ENCODE measurements at places on chromosomes 4 and X.

DNA sequence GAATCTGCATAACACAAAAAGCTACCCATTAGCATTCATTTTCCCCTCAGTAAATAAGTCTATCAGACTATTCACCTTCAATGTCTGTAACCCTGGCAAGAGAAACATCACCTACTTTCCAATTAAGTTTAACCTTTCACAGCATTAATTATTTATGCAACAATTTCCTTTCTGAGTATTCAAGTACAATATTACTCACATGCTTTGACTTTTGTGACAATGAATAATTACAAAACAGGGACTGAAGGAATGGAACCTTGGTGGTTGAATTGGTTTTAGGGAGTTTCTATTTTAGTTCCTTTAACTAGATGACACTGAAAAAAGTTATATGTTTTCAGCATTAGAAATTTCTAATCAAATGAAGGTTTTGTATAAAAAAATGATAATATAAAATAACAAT lies 932.3 kb upstream of the EPHA5 start:
- DNase-seq, result no peak

GRCh38 chr4:185587030-185587426 lies 51.7 kb upstream of the PDLIM3 start:
- DNase-seq, result no peak

- no peak for DNase-seq
Observed at GRCh38 chr4:138815811-138816210, 199.8 kb upstream of the NOCT start.

DNA sequence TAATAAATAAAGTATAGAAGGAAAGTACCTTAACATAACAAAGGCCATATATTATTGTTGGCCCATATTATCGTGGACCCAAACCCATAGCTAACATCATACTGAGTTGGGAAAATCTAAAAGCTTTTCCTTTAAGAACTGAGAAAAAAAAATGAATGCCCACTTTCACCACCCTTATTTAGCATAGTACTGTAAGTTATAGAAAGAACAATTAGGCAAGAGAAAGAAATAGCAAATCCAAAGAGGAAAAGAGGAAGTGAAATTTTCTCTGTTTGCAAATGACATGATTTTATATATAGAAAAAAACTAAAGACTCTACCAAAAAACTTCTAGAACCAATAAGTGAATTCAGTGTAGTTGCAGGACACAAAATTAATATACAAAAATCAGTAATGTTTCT lies 1854.6 kb downstream of the PCDH7 start:
- no peak for DNase-seq

- no peak for DNase-seq
Observed at GRCh38 chr4:176789955-176790354, 2.8 kb downstream of the VEGFC start.

- no peak for DNase-seq
Observed at GRCh38 chr4:40612831-40613230, 16.8 kb downstream of the RBM47 start.

GRCh38 chr4:26751004-26751403 lies 109.6 kb upstream of the STIM2 start:
- no peak for DNase-seq

DNA sequence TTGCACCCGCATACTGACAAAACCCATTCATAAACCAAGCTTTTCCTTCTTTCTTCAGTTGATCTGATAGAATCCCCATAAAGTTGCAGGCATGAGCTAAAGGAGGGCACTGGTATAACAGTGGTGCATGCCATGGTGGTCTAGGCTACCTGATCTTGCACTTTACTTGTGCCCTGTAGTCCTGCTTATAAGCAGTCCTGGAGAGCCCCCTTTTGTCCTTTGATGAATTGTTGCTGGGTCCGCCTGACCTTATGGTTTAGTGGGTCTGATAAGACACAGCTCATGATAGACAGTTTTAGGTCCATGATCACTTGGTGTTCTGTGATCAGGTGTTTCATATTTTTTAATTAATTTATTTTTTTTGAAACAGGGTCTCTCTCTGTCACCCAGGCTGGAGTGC lies 19.7 kb downstream of the CCDC160 start:
- DNase-seq, result no peak

- DNase-seq, result no peak
Observed at GRCh38 chrX:20500171-20500865, 233.6 kb upstream of the RPS6KA3 start.

DNA sequence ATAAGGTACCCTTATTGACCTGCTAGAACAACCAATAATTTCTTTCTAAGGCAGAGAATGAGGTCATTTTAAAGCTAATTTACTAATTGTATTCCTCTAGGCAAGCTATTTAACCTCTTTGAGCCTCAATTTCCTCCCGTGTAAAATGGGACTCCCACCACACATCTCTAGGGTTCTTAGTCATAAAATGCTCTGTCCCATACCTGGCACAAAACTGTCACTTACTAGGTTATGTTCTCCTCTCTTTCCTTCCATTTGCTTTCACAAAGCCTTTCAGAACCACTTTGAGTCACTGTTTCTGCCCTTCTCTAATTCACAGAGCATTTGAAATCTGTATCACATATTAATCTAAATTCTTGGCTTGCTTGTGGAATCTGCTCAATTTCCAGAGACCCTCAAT lies 2.4 kb upstream of the GPR82 start:
- DNase-seq, result no peak

DNA sequence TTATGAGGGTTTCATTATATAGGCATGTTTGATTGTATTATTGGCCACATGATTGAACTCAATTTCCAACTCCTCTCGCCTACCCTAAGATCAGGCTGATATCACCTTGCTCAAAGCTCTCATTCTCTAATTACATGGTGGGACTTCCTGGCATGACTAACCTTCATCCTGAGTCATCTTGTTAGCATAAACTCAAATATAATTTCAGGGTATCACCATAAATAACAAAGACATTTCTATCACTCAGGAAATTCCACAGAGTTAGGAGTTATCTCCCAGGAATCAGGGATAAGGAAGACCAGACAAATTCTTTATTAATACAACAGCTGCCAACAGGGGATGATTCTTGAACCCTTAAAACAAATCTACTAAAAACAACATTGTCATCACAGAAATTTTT lies 90.7 kb downstream of the NDST3 start:
- DNase-seq, result no peak

- no peak for DNase-seq
Observed at GRCh38 chrX:138939038-138939437, 227.5 kb upstream of the FGF13 start.

- no peak for DNase-seq
Observed at GRCh38 chrX:107629540-107629909, 1.2 kb downstream of the PRPS1 start.

DNA sequence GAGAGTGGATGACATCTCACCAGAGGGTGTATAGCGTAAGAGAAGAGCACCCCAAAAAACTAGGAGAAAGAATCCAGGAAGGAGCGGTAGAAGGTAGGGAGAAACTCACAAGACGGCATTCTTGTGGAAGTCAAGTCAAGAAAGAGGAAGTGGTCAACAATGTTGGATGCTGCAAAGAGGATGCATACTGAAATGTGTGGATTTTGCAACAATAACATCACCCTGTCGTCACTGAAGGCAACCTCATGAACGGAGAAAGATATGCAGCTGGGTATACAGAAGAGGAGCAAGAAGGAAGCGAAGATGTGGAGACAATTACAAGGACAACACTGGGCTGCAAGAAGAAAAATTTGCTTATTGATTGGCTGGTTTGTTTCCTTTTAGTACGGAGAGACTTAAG lies 11.4 kb upstream of the TAPT1 start:
- DNase-seq, result no peak

DNA sequence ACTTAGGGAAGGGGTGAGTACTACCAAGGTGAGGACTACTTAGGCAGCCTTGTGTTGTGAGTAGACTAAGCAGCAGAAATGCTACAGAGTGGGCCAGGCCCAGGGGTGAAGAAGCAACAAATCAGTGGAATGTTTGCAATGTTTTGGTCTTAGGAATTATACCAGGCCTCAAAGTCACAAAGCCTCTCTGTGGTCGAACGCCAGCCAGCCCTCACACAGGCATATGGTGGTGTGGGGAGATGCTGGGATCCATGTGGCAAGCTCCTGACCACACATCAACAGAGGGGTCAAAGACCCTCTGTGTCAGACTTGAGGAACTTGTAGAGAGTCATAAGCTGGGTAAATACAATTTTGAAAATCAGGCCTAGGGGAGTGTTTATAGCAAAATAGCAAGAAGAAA lies 153.8 kb upstream of the KLF3 start:
- DNase-seq, result no peak

- DNase-seq, result no peak
Observed at GRCh38 chr4:70688795-70689231, 481 bp downstream of the UTP3 start.

GRCh38 chr4:83542225-83542624 lies 6.3 kb downstream of the GPAT3 start:
- no peak for DNase-seq

DNA sequence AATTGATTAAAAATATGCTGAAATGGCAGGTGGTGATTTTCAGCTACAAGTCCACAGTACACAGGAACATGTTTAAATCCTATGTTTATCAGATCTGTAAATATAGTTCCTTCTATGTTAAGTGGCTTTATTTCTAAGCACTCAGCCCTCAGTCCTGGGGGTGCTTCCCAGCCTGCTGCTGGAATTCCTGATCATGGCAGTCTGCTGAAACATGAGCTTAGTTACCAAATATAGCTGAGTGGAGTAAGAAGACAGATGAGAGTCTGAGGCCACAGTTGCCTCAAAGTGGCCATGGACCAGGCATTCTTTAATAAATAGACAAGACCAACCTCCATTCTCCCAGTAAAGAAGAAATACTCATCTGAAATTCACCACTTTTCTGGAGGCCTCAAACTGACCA lies 17.1 kb upstream of the DDX60 start:
- no peak for DNase-seq

- DNase-seq, result no peak
Observed at GRCh38 chr4:120685756-120686278, 236.7 kb downstream of the PRDM5 start.

DNA sequence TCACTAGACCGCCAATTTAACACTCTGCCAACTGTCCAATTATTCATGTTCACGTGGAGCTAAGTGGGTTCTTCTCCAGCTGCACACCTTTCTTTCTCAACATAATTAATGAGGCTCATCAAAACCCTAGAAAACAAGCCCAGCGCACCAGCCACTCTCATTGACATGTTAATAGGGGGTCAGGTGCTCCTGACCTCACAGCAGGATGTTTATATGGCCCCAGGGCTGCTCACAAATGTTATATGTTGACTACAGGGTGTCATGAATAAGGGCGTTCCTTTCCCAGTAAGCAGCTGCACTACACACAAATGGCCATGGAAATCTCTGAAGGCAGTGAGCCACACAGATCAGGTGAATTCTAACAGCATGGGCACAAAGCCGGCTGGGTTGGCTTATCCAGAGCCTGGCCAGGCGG lies 209.8 kb downstream of the MGST2 start:
- DNase-seq, result no peak

DNA sequence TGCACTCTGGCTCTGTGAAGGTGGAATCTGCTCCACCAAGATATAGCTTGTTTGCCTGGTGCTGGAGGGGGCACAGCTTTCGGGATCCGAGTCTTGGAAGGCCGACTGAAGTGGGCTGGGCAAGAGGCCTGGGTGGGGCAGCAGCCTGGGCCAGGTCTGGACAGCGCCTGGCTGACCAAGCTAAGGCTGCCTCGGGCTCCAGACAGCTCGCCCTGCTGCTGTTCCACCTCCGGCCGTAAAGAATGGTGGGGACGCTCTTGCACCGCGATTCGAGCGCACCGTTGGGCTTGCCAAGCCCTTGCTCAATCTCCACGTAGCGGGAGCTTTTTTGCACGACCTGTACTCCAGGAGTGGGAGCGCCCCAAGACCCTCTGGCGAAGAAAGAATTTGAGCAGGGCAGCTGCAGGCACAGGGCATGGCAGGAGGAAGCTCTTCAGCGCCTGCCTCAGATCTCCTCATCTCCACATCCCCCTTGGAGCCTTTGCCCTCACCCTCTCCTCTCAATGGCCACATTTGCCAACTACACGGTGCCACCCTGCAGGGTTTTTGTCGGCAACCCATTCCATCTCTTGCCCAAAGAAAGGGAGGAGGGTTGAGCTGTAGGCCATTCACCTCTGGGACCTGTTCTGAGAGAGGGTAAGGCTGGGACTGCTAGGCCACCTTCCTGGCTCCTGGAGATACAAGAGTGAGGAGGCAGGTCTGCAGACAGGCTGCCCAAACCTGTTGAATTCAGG lies 18.9 kb downstream of the CNGA2 start:
- no peak for DNase-seq

GRCh38 chr4:55634417-55635128 lies 1.5 kb downstream of the NMU start:
- no peak for DNase-seq

DNA sequence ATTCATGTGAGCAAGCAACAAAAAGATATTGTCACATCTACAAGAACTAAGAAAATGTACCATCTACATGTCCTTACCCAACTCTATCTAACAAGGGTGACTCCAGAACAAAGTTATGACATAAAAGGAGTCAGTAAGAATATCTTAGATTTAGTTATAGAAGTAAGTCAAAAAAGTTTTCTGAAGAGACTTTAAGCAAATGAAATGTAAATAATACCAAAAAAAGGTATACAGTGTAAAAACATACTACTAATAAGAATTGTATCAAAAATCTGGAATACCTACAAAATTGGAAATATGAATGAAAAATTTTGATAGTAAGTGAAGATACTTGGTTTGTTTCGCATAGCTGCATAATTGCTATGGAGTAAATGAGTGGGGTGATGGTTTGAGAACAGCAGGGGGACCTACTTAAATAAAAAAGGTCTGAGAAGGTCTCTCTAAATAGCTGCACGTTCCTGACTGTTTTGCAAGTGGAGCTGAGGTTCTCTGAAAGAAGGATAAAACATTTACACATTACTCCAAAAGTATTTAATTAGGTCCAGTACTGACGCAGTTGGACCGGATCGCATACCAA lies 51.0 kb upstream of the ENPP6 start:
- DNase-seq, result no peak

DNA sequence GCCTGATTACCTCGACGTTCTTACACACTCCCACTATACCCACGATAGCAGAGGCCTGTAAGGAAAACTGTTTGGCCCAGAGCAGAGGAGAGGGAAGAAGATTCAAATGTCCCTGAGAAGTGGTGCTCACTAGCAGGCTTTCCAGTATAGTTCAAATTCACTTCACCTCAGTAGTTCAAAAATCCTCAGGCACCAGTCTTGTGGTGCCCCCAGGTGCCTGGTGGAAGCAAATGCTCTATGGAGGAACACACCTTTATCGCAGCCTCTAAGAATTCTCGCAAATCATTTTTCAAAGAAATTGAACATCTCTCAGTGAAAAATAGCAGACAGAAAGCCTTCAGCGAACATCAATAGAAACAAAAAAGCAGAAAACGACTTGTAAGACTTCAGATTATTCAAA lies 12.2 kb upstream of the MTMR1 start:
- DNase-seq, result no peak

- DNase-seq, result no peak
Observed at GRCh38 chr4:70737006-70737405, 15.2 kb downstream of the RUFY3 start.

- no peak for DNase-seq
Observed at GRCh38 chr4:150119492-150119891, 41.2 kb downstream of the DCLK2 start.

DNA sequence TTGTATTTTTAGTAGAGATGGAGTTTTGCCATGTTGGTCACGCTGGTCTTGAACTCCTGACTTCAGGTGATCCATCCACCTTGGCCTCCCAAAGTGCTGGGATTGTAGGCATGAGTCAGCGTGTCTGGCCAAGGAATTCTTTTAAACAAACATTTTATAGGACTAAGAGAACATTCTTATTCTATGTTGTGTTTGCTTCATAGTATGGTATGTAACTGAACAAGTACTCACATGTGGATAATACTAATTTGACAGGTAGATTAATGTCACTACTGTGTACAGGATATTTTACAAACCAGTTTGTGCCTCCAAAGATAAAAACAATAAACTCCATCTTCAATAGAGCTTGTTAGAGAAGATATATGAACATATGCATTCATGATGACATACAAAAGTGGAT lies 1353.4 kb downstream of the PCDH7 start:
- no peak for DNase-seq
